GM04504 (cell line): ENCODE measurements at places on chromosomes 5 and 9.
A peak's percentile ranks its signal among the peaks of the same experiment; 100 is the strongest.

GRCh38 chr5:105536675-105537074 is 1974.1 kb upstream of the NUDT12 start:
- DNase-seq, result no peak

GRCh38 chr5:54719384-54720283 is 202.1 kb downstream of the SNX18 start:
- peak; percentile 70 for DNase-seq

- DNase-seq, result no peak
Measured at GRCh38 chr9:12972608-12973589, 198.1 kb downstream of the LURAP1L start.

DNA sequence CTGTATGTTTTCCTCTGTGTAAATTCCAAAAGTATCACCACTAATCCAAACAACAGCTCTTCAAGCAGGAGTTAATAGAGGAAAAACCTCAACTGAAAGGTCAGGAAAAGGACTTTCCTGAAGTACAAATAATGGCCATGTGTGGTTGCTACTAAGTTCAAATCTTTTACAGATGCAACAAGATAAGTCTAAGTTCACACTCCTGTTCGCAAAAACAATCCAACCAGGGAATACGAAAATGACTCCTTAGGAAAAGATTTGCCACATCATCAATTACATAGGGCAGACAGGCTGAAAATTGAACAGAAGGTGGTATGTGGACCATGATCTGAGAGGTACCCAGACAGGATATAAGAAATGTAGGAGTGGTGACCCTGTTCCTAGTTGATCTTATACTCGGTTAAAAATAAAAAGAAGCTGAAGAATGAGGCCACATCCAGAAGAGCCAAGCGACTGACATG is 210.2 kb downstream of the TSSK1B start:
- no peak for DNase-seq

- DNase-seq, result peak; percentile 91
Measured at GRCh38 chr9:91071184-91071990, 269.8 kb downstream of the SYK start.

DNA sequence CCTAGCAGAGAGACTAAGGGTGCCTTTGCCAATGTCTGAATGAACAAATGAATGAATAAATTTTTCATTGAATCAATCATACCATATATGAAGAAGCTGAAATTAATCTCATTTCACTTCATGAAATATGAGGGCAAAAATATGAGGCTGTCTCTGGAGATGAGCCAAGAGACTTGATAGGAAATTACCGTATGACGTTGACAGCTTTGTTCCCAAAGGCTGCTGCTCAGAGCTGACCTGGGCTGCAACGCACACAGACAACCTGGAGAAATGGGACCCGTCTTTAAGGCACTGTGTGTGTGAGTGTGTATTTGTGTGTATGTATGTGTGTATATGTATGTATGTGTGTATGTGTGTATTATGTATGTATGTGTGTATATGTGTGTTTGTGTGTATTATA is 226.1 kb downstream of the IRX2 start:
- no peak for DNase-seq

DNA sequence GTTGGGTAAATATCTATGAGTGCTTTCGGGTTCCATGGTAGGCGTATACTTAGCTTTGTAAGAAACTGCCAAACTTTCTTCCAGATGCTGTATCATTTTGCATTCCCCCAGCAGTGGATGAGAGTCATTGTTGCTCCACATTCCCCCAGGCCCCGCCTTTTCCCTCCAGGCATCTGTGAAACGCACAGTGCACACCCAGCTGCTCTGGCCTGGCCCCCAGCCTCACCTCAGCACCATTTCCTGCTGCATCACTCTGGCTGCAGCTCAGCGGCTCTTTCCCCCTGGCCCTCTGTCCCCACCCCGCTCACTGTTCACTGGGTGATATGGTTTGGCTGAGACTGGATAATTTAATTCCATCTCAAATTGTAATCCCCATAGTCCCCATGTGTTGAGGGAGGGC is 76.6 kb upstream of the SPTLC1 start:
- peak; percentile 44 for DNase-seq

DNA sequence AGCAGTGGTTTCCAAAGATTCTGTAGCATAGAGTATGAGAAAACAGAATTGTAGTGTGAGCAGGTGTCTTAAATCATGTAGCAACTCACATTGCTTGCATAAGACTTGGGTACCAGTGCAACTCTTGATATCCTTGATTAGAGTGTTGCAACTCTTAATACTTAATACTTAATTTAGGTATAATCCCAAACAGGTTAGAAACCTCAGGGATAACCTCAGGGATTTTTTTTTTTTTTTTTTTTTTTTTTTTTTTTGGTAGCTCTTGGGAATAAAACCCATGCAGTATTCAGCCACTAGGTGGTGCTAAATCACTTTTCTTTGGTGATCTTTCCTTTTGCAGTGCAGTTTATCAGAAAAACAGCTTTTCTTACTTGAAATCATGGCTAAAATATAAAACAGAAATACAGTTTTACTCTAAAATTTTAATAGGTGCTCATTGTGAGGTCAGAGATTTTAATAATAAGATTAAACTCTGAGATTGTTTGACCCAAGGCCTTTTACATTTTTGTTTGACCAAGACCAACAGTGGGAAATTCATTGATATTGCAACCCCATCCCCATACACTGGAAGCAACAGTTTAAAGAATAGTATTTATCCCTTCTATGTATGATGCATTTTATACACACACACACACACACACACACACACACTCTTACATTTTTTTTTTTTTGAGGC is 55.3 kb downstream of the ERAP1 start:
- no peak for DNase-seq

DNA sequence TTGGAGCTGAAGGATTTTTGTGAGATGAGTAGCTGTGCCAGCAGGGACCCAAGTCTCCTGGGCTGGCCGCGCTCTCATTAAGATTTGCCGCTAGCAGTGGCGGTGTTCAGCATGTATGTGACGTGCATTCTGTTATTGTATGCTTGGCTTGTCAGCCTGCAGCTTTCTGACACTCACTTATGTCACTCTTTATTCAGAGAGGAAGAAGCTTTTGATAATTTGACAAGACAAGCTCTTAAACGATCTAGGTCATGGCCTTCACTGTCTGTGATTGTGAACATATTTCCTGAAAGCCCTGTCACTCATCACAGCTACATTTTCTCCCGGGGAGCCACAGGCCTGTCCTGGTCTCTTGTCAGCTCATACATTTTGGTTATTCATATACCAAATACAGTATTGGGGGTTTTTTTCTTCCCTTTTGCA is 98.2 kb upstream of the GRHPR start:
- DNase-seq, result no peak

DNA sequence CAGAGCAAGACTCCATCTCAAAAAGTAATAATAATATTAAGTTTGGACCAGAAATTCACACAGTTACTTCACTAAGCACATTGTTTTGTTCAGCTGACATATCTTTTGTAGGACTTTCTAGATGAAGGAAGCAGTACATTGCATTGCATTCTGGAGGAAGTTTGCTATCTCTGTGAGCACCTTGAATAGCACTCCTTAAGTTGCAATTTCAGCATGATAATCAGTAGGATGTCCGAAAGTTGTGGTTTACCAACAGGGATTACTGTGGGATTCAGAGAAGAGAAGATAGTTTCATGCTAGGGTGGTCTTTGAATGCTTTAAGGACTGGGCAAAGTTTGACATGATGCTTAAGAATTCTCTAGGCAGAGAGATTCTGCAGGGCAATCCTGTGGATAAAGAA is 18.4 kb upstream of the TTC23L start:
- no peak for DNase-seq

GRCh38 chr9:131042666-131043065 is 33.7 kb downstream of the LAMC3 start:
- no peak for DNase-seq

GRCh38 chr9:123326662-123327093 is 29.3 kb upstream of the CRB2 start:
- no peak for DNase-seq

- DNase-seq, result no peak
Measured at GRCh38 chr9:124074746-124075145, 63.2 kb downstream of the LHX2 start.

DNA sequence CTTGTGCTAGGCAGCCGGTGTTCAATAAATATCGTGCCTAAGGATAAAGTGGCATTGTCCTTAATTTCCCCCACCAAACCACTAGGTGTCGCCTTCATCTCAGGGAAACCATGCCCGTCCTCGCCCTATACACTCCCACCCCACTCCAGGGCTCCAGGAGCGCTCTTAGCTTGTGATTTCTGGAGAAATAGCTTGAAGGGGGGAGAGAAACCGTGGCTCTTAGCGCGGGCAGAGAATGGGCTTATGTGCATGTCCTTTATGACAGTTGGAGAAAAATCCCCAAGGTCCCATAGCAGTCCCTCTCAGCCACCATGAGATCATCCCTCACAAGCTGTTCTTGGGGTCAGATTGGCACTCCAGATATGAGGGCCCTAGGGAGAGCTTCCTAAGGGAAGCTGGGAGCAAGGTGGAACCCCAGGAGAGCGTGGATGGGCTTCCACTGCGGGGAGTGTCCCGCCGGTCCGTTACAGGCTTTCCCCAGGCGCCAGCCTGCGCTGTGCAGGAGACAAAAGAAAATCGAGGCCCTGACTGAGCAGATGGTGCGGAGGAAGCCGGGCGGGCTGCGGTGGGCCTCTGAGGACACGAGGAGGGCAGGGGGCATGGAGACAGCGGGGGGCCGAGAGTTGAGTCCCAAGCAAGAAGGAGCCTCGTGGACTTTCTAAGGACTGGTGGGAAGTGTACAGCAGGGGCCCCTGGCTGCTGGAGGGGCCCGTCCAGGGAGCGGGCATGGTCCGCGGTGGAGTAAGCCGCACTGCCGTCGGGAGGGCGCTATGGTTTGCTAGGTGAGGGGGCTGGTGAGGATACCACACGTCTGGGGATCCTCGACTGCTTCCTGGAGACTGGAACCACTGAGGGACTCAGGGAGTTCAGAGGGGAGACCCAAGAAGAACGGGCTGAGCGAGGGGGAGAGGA is 750 bp upstream of the NPR2 start:
- DNase-seq, result peak; percentile 60

DNA sequence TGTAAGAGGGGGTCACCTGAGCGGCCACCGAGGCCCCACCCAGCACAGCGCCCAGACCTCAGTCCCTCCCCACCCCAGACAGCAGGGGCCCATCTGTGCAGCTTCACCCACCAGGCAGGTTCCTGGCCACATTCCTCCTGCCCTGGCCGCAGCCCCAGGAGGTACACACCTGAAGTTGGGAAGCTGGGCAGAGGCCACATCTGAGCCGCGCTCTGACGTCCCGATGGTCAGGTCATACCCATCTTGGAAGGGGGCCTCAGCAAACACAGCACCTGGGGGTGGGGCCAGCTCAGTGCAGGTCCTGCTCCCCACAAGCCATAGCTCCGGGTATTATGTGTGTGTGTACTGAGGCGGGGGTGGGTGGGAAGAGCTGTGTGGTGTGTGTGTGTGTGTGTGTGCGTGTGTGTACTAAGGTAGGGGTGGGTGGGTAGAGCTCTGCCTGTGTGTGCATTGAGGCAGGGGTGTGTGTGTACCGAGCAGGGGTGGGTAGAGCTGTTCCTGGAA is 5.6 kb downstream of the SPOUT1 start:
- DNase-seq, result no peak

DNA sequence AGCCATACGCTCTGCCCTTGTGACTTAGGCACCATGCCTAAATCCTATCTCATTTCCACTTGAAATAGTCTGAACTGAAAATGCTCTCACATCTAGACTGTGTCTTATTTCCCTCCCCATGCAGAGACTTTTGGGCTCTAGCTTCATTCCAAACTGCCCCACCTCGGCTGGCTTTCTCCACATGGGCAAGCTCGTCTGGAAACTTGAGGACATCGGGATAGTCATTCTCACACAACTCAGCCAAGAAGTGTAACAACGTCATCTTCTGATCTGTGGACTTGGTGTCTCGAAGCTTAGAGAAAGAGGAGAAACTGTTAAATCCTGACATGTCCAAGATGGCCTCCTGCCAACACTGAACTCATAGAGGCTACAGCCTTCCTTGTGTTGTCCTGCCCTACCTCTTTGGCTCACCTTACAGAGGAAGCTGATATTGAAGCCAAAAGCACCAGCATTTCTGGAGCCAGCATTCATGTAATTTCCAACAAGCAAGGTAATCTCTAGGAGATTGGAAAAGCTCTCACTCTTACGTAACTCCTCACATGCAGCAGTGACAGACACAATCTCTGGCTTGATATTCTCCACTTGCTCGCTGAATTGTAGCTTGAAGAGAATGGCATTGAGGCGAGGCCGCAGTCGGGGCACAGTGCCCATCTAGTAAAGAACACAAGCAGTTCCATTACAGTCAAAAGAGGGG is 39.6 kb downstream of the PCDHGC5 start:
- no peak for DNase-seq

- DNase-seq, result peak; percentile 26
Measured at GRCh38 chr9:83934569-83935275, 13.5 kb upstream of the KIF27 start.

DNA sequence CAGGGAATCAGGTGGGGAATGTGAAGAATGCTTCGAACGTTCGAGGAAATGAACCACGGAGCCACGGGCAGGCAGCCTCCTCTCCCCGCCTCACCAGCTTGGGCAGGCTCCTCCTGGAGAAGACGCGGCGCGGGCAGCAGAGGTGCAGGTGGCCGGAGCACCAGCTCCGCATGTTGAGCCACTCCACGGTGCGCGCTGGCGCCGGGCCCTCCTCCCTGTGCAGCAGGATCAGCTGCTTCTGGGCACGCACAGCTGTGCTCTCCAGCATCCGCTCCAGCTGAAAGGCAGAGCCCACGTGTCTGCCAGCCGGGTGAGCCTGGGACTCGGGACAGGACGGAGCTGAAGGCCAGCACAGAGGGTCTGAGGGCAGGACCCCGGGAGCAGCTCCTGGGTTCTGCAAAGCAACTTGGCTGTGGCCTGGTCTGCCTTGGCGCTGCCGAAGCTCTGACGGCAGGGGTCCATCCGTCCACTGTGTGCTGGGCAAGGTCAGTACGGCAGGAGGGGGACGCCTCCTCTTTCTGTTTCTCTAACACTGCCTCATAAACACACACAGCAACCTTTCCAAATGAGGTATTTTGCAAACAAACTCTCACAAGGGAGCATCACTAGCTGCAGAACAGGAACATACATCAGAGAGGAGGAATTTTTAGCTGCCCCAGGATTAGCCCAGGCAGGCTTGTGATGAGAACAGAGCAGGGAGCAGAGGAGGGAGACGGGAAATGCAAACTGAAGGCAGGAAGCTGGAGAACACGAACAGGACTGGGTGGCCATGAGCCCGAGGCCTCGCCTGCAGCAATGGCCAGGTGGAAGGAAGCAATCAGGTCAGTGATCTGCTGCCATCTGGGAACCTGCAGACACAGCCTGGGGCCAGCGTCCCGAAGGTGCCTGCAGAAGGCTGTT is 20.1 kb upstream of the NSMF start:
- peak; percentile 20 for DNase-seq

GRCh38 chr5:78009937-78010527 is 233.9 kb upstream of the TBCA start:
- DNase-seq, result peak; percentile 87

DNA sequence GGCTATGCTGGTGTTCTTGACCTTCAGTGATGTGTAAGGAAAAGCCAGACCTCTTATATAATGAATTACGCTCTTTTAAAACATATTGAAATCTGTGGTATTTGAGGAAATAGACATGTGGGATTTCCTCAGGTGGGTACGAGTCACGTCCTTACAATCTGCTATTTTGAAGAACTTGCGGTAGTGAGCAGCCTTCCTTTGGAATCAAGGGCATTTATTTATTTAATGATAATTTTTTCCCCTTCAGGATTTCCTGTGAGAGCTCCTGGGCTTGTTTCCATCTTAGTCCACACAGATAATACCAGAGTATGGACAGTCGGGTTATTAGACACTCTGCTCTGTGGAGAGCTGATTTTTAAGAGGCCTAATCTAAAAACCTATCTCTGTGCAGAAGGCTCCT is 167.9 kb downstream of the ARHGEF28 start:
- no peak for DNase-seq
